Esophagus squamous epithelium (tissue), 5 donors: ENCODE measurements at places on chromosomes 16 and 17.

GRCh38 chr17:8791910-8792270 lies 7.3 kb downstream of the MFSD6L start:
- DNase-seq: no peak

DNA sequence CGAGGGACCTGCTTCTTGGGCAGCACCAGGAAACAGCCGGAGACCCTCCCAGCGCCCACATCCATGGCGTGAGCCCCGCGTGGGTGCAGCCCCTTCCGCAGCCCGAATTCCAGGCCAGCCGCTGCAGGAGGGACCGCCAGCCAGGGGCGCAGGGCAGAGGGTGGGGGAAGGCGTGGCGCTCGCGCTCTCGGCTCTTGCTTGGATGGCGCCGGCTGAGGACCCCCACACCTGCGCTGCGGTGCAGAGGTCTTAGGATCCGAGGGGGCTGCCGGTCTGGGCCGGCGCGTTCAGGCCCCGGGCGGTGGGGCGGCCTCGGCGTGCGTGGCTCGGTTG lies 28.8 kb downstream of the ACTG1 start:
- DNase-seq: no peak

DNA sequence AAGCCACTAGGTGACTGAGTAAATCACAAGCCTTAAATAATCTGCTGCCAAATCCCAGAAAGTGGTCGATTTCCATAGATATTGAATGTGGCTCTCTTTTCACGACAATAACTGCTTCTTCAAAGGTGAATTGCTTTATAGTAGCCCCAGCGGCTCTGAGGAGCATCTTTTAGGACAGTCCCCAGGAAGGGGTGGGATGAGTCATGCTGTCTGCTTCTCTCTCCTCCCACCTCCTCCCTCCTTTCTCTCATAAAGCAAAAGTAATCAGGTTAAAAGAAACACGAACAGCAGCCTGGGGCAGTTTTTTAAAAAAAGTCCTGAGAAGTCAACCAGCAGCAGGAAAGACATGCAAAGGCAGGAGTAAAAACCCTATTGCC lies 1.8 kb downstream of the KIAA0513 start:
- DNase-seq: no peak

- no peak for DNase-seq
Measured at GRCh38 chr17:39939106-39939505, 11.6 kb downstream of the LRRC3C start.

DNA sequence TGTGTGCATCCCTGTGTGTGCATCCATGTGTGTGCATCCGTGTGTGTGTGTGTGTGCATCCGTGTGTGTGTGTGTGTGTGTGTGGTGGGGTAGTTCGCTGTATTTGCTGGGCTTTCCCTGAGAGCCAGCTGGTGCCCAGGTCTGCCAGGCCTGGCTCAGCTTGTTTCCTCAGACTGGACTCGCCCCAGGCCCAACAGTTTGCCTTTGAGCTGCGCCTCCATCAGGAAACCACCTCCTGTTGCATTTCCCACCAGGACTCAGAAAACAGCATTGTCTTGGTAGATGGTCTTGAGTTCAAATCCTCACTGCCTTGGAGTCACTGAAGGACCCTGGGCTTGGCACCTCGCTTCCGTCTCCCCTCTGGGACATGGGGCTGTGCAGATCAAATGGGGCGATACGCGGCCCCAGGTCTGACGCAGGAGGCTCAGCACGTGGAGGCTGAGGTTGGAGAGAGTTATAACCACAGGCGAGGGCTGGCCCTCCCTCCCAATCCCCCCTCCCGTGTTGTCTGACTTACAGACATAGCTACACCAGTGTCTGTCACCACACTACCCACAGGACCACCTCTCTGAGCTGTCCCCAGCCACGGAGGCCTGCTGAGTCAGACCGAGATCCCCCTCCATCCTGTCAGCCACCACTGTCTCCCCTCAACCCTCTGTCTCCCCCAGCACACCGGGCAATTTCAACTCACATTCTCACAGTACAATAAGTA lies 4.7 kb downstream of the ITGAE start:
- DNase-seq: no peak

DNA sequence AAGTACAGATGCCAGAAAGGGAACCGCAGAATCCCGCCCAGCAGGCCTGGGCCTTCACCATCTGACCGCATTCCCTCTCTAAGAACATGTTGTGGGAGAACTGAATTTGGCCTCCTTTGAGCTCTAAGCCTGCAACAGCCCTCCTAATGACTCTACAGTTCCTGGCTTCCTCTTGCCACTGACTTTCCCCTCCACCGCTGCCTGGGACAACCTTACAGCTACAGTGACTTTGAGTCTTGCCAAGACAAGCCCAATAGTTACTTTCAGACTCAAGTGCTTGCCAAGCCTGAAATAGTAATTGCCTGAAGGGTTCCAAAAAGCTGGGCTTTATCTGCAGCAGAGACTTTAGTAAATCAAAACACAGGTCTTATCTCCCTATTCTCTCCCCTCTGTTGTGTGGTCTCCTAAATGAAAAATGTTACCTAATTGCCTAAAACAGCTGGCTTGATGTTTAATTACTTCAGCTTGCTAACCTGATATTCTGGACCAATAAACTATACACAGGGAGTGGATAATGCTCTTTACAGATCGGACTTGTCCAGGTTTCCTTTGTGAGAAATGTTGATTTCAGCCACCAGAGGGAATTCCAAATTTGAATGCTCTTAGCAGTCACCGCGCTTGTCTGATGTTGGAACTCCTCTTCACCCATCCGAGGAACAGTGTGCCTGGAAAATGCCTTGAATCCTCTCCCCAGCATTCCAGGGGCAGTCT lies 85.1 kb upstream of the TBX2 start:
- DNase-seq: no peak

DNA sequence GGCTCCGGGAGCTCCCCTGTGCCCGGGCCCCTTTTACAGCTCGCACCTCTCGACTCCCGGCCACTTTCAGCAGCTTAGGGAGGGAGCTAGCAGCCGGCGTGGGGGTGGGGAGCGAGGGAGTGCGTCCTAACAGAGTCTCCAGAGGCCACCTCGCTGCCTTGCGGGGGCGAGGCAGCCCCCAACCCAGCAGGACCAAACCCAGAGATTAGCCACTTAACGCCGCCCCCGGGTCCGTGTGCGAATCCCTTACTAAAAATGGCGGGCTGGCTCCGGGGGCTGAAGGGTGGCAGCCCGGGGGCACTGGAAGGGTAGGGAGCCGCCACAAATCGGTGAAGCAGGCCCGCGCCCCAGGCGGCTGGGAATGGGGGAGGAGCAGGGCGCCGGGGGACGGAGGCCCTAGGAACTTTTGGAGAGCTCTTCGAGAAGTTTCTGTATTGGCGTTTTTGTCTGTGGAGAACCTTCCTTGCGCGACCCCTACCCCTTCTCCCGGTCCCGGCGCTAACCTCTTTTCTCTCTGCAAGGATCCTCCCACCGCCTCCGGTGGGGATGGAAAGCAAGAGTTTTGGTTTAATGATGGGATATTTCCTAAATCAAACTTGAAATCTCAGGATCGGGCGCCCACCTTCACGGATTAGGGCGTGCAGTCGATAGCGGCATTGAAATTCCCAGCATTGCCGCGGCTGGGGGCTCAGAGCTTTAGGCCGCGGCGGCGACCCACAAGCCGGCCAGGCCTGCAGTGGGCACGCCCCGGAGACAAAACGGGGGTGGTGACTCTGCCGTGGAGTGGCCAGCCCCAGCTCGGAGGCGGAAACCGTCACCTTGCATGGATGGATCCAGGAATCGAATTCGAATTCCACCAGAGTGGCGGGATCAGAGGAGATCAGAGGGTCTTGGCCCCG lies 793 bp upstream of the IRX3 start:
- no peak for DNase-seq

GRCh38 chr17:40480501-40481003 lies 20.9 kb downstream of the TNS4 start:
- DNase-seq: no peak

DNA sequence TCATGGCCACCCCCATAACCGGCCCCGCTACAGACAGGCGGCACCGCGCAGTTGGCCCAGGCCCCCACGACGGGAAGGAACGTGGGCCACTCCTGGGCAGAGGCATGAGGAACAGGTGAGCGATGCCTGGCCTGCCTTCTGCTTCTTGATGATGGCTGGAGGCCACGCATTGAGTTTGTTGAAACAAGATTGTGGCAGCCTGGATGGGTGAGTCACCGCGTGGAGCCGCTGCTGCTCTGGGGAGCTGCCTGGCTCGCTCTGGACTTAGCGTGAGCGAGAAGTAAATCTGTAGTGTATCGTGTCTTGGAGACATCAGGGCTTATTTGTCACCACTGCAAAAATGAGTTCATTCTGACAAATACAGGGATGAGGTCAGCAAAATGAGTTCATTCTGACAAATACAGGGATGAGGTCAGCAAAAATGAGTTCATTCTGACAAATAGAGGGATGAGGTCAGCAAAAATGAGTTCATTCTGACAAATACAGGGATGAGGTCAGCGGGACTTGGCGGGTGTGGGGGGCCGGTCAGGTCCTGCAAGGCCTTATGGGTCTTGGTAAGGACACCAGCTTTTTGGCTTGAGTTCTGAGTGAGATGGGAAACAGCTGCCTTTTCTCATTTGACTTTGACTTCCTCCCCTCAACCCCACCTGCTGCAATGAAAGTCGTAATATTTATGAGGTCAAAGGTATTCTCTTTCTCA lies 93.0 kb downstream of the SEC14L1 start:
- DNase-seq: no peak

DNA sequence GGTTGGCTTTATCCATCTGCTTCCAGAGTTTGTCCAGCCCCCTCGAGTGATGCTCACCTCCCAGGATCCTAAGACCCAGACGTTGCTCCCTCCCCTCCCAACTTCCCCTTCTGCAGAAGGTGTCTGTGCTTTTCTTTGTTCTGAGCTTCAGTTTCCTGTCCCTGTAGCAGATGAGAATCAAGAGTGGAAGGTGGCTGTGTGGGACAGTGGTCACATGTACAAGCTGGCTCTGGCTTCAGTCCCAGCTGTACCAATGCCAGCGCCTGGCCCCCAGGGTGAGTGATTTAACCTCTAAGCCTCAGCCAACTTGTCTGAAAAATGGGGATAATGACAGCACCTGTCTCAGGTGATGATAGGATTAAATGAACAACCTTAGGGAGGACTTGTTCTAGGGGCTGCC lies 7.7 kb downstream of the PRR15L start:
- DNase-seq: no peak

- no peak for DNase-seq
Measured at GRCh38 chr16:3190949-3191353, 2.9 kb downstream of the OR1F1 start.

GRCh38 chr17:7064261-7064660 lies 15.8 kb downstream of the CLEC10A start:
- no peak for DNase-seq

DNA sequence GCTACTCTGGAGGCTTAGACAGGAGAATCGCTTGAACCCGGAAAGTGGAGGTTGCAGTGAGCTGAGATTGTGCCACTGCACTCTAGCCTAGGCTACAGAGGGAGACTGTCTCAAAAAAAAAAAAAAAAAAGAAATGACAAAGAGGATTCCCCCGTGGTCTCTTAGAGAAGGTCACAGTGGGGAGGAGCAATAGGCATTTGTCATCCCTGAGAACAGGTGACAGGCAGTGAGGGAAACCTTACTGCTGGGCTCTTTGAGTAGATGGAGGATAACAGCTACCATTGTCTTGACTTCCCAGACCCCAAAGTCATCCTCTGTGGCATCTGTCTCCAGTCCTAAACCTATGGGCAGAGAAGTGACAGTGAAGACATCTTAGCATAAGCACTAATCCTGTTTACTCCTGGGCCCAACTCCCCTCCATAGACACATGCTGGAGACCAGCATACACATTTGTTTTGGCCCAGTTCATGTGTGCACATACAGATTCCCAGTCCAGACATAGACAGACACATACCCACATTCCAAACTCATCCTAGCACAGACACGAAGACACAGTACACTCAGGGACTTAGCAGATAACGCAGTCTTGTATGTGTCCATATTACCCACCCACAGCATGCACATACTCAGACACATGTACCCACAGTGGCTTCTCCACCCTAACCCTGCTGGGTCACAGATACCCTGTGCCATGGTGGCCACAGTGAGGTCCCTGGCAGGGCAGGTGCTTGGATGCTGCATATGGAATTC lies 2.7 kb downstream of the ESRP2 start:
- no peak for DNase-seq

DNA sequence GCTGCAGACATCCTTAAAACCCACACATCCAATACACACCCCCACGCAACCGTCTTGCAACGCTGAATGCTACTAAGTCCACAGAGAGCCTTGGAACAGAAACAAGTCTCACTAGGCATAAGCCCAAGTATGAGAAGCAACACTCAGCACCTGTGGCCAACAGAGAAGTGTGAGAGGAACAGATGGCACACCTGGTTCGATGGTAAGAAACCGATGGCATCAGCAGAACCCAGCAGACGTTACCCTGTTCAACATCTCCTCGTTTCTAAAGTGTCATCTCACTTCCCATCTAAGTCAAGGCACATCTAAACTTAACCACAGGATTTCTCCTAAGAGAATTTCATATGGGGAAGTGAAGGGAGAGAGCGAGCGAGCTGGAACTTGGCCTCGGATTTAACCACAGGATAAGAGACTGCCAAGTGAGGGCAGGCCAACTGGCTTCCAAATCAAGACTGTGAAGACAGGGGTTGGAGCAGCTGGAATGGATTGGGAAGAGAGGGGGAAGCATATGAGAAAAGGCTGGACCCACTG lies 41.0 kb downstream of the NXPH3 start:
- DNase-seq: no peak

- no peak for DNase-seq
Measured at GRCh38 chr17:8140065-8141029, 11.9 kb downstream of the PER1 start.

DNA sequence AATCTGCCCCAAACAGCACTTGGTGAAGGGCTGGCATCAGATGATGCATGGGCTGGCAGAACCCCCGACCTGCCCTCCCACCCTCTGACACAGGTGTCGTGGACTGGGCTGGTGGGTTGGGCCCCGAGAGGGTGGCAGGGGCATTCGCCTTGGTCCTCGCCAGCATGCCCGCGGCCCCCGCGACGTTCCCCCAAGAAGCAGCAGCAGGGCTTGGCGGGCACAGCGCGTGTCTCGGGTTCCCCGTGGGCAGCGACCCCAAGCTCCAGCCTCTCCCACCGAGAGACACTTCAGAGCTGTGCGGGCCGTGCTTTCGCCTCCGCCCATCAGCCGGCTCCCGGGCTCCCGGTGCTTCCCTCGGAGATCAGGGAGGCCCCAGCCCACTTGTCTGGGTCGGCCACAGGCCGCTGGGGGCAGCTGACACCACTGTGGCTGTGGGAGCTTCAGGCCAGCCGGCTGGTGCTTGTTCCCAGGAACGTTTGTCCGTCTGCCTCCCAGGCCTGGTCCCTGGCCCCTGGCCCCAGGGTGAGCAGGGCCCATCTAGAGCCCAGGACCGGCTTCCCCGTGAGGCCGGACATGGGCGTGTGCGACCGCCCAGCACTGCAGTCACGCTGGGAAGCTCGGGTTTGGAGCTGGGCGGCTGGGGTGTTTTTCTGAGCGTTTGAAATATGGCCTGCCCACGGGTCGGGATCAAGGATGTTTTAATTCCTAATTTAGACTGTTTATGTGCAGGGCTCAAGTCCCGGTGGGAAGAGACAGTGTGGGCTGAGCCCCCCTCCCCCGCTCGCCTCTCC lies 16.6 kb downstream of the CACNA1H start:
- DNase-seq: no peak
